Cerebellum (tissue), 4 donors: ENCODE measurements at places on chromosomes 16 and 17. TPM values are rescaled to one million over a fixed set of nuclear protein-coding genes. Genes with fewer than 3 reads are reported as not detected.

- DNase-seq = peak; percentile 15
Observed at GRCh38 chr16:87132361-87133014, 184.7 kb downstream of the C16orf95 start.

The SOST gene
- total RNA-seq = not detected

DNA sequence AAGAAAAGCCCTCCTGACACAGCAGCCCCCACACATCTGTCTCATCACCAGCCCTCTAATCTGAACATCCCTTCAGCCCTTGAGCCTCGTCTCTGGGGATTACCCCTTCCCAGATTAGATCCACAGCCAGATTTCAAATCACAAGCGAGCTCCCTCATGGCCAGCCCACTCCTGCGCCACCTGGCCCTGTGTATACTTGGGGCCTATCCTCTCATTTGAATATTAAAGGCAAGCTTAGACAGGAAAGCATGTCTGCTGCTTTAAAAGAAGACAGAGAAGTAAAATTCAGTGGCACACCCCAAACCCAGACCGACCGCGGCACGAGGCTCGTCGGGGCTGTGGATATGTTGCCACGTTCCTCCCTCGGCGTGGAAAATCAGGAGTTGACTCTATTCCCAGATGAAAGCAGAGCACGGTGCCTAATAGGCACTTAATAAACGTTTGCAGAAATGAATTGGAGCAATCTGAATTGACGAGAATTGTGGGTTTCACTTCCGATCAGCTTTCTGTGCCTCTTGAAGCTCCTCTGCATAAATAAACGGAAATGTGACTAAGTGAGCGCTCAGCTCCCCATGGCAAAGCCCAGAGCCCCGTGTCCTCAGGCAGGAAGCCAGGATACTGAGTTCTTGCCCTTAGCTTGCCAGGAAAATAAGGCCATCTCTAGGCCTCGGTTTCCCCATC lies 108.0 kb downstream of the CCDC182 start:
- no peak for DNase-seq

DNA sequence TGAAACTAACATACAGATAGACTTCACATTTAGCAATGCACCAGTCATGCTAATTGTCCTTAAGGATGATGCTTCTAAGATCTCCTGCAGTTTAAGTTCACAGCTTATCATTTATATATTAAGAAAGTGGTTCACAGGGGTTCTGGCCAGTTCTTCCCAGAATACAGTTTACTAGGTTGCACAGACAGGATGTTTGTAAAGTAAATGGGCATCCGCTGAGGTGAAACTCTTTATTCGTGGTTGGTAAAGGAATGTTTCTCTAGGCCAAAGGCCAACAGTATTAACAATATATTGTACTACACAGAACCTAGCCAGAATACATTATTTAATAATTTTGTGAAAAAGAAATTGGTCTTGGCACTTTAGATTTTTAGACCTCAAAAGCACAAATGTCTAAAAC lies 1427.3 kb downstream of the CDH8 start:
- no peak for DNase-seq

The EVPLL gene
- not detected for total RNA-seq

GRCh38 chr17:47188271-47188875 lies 722 bp downstream of the CDC27 start:
- peak; percentile 10 for DNase-seq

The DOC2A gene
- 6.2 TPM for total RNA-seq

- no peak for DNase-seq
Observed at GRCh38 chr16:56835320-56835719, 29.7 kb upstream of the SLC12A3 start.

DNA sequence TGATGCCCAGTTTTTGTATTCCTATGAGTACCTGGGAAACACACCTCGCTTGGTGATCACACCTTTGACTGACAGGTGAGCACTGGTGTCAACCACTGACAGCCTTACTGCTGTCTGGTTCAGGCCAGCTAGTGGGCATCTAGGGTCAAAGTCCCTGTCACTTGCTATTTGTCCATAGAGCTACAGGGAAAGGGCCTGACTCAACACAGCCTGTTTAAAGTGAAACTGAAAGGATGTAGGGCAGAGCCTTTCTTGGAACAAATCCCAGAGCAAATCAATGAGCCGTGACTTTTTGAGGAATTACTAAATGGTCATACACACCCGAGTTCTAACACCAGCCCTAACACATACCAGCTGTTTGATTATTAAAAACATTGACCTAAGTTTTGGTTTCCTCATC lies 106.8 kb downstream of the DNAH9 start:
- DNase-seq = no peak
